ENCODE measurements at places on chromosomes 6 and 20.

- no peak for DNase-seq
These were observed 50.8 kb downstream of the ZMYND8 start for GRCh38 chr20:47305667-47306066.

- DNase-seq: no peak
These were observed 4.4 kb downstream of the CD83 start for GRCh38 chr6:14121936-14122344.

- DNase-seq: peak; percentile 50
These were observed 82.2 kb downstream of the WDR27 start for GRCh38 chr6:169619650-169620049.

- DNase-seq: no peak
These were observed 200.0 kb upstream of the PMEPA1 start for GRCh38 chr20:57909763-57910331.

- peak; percentile 10 for DNase-seq
These were observed 738.2 kb downstream of the CD109 start for GRCh38 chr6:74434171-74434570.

DNA sequence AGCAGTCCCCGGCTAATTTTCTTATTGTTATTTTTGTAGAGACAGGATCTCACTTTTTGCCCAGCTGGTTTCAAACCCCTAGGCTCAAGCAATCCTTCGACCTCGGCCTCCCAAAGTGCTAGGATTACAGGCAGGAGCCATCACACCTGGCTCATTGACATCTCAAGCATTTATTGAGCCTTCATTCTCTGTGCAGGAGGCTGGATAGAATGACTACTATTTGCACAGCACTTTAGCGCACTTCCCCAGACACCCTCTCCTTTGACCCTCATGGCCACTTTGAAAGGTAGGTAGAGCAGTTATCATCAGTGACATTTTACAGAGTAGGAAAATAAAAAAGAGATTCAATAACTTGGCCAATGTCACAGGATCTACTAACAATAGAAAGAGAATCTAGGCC lies 124.0 kb upstream of the STXBP5 start:
- DNase-seq: no peak

DNA sequence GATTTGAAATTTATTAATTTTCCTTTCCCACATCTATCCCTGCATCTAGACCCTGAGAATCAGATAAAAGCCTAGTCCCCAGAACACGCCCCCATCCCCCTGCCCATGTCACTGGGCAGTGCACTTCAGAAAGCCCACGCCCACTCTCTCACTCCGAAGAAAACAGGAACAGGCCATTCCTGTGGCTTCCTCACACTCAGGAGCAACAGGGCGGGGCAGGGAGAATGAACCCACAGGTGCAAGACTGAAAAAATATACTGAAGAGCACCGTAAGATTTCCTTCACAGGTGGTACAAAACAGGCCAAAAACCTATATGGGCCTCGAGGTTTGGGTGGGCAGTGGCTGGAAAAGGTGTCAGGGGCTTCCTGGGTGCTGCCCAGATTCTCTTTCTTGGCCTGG lies 3.4 kb downstream of the OXT start:
- DNase-seq: no peak

DNA sequence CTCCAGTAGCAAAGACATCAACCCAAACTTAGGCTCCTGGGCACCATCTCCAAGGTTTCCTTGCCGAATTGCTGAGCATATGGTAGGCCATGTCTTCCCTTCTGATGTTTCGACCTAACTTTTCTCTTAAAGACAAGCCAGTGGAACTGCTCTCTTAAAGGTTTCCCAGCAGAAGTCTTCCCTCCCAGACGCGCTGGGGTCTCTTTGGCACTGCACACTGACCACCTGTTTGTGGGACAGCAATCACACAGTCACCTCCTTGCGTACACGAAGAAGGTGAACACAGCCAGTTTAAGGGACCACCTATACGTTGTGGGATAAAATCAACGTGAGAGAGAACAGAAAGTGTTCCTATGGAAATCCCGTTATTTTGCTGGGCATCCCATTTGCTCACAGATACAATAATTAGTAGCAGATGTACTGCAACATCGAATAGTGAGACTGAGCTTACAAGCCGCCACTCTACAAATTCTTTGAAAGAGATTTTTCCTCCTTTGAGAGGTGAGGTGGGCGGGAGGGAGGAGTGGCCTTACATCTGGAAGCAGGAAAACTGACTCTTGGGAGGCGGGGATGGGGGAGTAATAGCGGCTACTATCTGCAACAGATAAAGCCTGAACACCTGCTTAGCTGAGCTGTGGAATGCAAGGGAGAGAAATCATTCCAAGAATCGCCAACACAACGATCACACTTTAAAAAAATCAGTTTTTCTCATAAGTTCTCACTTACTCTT lies 9.9 kb downstream of the GRIK2 start:
- DNase-seq: peak; percentile 24

- no peak for DNase-seq
These were observed 237.2 kb downstream of the CDKAL1 start for GRCh38 chr6:20771409-20771808.

DNA sequence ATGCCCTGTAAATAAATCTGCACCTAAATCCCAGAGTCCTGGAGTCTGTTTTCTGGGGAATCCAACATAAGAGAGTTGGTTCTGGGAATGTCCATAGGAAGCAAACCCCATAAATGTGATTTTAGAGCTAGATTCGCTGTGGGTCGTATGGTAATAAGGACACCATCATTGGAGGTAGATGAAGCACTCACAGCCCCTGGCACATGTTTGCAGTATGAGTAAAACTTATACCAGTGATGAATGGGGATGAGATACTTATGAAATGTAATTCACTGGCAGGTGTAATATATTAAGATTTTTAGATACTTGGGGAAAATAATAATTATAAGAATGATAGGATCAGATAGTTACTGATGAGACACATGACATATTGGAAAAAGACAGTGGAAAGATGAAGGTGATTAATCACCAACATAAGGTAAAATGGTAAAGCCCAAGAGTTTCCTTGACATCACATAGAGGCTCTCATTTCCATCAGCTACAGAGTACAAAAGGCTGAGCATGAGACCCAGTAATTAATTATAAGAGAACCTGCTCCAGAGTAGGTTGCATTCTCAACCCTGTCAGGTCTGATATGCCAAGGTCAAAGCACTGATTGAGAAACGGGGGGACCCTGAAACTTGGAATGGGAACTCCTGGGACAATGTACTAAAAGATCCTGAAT lies 44.7 kb upstream of the THEMIS start:
- no peak for DNase-seq

GRCh38 chr6:129645830-129646579 lies 64.0 kb downstream of the ARHGAP18 start:
- no peak for DNase-seq

- no peak for DNase-seq
These were observed 72.3 kb upstream of the TOX2 start for GRCh38 chr20:43842126-43843020.

GRCh38 chr6:27020553-27020880 lies 227.0 kb upstream of the PRSS16 start:
- no peak for DNase-seq

GRCh38 chr20:24590178-24590982 lies 121.0 kb downstream of the SYNDIG1 start:
- DNase-seq: no peak

DNA sequence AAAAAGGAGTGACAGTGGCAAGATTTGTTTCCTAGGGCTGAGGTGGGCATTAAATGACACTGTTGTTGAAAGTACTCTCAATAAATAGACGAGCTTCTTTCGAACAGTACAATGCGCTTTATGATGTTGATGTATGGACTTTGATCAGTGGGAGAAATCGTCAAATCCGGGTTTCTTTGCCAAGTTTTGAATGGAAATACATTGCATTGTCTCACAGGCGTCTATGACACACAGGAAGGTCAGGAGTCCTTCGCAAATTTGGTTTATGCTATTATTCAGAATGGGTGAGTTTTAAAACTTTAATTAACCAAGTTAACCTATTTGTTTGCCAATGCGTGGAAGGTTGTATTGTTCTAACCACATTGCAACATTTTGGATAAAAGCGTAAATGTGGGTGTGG lies 547.3 kb upstream of the SLC35B3 start:
- no peak for DNase-seq

- DNase-seq: no peak
These were observed 278.5 kb downstream of the CDKAL1 start for GRCh38 chr6:20812776-20813175.

GRCh38 chr6:3569816-3570215 lies 113.0 kb upstream of the SLC22A23 start:
- no peak for DNase-seq

GRCh38 chr6:140677781-140678528 lies 1303.5 kb upstream of the CITED2 start:
- DNase-seq: no peak

DNA sequence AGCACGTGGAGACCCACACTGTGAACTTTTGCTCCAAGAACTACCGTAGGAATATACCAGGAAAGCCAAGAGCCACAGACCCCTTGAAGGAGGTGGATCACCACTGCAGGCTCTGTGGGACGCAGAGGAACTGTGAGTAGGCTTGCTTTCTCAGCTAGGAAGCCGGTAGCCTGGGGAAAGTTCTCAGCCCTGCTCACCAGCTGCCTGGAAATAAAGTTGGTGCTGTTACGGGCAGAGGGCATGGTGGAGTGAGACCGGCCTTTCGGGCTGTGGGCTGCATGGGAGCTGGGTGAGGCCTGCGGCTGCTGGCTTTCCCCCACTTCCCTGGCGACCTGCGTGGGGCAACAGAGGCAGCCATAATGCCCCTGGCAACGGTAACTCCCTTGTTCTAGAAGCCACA lies 373.0 kb upstream of the RUNX2 start:
- no peak for DNase-seq

DNA sequence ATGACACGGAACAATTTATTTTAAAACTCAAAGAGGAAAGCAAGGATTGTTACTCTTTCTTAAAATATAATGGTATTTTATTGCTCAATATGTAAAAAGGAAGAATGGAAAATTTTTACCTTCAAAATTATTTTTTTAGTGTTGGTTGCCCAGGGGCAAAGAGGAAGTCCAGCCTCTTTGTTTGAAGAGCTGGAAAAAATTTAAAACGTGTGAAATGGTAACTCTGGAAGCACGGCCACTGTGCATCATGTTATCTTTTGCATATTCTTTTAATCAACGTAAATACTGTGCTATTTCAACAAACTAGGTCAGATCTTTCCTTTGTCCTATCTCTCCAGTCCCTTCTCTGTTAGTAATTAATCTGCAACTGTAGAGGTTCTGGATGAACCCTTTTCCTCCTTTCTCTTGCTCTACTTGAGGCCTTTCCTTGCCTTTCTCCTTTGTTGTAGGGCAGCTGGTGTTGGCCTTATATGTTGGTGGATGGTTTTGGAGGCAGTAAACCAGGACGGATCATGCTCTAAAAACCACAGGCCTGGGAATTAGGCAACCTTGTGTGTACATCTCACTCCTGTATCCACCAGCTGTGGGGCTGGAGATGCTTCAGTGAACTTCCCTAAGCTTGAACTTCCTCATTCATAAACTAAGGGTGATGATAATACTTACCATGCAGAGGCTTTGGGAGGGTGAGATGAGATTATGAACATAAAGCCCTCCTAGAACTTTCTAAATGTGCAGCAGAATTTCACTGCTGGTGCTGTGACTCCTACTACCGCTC lies 143.3 kb downstream of the PRL start:
- no peak for DNase-seq

DNA sequence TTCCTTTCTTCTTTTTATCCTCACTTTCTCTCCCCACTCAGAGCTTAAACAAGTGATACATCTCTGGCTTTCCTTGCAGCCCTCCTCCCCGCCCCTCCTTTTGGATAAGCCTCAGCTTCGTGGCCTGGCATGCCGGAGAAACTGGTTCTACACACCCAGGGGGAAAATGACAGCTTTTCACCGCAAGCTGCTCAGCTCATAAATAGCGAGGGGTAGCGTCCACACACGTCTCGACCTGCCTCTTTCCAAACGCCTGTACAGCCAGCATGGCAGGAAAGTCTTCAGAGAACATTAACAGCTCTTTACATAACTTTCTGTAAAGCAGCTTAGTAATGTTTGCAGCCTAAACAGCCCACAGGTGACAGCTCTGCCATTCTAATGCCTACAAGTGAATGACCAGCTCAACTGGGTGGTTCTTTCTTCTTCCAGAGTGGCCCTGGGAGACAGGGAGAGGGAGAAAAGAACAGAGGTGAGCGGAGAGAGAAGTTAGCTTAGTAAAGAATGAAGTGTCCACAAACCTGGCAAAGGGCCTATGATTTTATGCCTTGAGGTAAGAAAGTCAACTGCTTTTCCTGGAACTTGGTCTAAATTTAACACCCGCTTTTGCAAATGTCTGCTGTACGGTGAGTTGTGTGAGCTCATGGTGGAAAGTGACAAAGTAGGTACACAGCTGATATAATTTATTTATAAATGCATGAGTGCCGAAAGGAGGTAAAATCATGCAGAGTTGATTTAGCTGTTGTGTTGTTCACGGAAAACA lies 251.5 kb downstream of the TFAP2A start:
- DNase-seq: no peak

GRCh38 chr6:146968041-146968760 lies 236.0 kb upstream of the STXBP5 start:
- peak; percentile 88 for DNase-seq

DNA sequence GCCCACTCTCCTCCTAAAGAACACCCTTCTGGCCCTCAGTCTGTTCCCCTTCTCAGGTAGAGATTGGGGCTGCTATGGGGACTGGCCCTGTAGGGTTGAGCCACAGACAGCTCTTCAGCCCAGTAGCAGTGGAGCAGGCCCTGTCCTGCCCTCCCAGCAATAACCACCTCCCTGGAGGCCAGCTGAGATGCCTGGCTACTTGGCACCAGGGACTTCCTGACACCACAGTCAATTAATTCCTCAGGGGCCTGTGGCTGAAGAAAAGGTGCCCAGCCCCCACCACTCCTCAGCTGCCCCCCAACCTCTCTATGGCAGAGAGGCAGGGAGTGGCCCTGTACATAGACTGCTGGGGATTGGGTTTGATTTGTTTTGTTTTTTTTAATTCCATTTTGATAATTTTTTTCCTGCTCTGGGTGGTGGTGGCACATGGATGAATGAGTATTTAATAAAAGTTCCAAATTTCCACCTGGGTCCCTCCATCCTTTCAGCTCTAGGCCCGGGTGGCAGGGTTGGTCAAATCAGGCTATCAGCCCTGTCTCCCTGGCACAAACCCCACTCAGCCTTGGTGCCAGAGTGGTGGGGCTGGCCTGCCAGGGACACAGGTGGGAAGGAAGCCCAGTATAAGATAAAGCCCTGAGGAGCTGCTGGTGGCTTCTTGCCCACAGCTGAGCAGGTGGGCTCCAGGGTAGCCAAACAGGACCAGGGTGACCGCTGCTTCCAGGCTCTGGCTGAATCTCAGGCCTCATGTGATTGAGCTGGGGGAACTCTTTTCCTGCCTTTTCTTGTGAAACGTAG lies 1.9 kb upstream of the DEF6 start:
- no peak for DNase-seq

DNA sequence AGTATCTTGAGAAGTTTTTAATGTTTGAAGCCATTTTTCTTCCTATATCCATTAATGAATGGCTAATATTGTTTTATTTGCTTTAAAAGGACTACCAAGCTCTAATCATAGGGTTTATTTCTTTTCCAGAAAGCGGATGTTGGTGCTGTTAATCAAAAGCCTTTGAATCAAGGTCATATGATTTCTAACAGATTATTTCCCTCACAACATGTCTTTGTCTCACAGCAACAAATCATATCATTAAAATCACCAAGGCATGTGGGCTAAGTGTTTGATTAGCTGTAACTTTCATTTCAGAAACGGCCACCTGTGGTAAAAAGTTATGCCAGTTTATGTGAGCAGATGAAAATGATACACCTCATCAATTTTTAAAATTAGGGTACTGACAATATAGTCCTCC lies 21.7 kb downstream of the TRAF3IP2 start:
- no peak for DNase-seq

Data from fibroblast of upper back skin (primary cell).